Astrocyte of the spinal cord (primary cell): ENCODE measurements at places on chromosomes 11 and 22.
A peak's percentile ranks its signal among the peaks of the same experiment; 100 is the strongest.

- no peak for DNase-seq
Observed at GRCh38 chr11:71370895-71371673, 77.1 kb downstream of the DHCR7 start.

DNA sequence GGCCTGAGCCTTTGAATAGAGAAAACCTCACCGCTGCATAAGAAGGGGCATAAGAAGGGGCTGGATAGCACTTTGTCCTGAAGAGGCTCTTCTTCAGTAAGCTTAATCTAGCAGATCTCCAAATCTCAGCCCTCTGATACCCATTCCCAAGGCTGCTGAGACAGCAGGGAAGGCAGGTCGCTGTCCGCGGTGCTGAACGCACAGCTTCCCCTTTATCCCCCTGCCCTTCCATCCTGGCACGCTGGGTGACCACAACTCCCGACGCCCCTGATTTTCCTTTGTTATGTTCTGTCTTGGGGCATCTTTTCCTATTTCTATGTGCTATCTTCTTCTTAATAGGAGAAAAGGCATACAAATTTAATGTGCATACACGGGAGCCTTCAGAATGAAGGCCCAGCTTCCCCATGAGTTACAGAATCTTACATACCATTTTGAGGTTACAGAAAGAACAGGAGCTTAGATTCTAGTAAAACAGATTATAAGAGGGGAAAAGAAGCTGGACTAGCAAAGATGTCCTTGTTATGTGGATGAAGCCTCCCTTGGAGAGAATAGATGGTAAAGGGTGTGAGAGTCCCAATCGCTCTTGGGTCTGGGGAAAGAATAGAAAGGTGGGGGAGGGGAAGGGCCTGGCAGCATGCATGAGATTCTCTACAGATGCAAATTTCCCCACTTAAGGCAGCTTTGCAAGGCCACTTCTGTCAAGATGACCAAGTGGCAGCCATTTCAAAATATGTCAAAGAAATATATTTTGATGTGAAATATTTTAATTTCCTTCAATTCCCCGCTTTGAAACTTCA is 5.7 kb upstream of the SULT4A1 start:
- peak; percentile 66 for DNase-seq

GRCh38 chr11:34431979-34432378 is 6.8 kb upstream of the CAT start:
- DNase-seq: no peak

GRCh38 chr11:133952199-133953190 is 4.3 kb downstream of the IGSF9B start:
- no peak for DNase-seq

GRCh38 chr11:126543691-126544090 is 188.2 kb downstream of the ST3GAL4 start:
- DNase-seq: no peak

DNA sequence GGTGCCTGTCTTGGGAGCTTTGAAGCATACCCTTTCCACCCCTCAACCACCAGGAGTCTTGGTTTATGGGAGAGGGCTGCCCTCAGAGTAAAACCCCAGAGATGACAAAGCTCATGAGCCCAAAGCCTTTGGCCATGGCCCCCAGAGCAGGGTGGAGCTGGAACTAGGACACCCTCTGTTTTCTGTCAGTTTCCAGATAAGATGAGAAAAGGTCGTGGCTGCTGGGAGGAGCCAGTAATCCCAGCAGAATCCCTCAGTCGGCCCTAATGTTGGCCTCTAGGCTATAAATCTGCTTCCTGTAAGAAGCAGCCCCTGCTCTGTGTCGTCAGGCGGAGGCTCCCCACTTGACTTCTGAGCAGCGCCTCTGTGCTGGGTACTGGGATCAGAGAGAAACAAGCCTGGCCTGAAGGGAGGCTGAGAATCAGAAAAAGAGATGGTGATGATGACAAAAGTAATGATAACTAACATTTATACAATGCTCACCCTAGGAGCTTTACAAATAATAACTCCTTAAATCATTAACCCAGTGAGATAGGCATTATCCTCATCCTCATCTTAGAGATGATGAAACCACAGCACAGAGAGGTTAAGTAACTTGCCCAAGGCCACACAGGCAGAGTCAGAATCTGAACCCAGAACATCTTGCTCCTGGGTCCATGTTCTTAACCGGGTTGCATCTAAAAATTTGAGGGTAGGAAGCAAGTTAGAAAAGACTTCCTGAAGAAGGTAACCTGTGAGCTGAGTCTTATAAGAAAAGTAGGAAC is 471.4 kb downstream of the SOX6 start:
- DNase-seq: no peak
